ENCODE measurements at places on chromosomes 6 and 20.

- DNase-seq = no peak
Observed at GRCh38 chr6:89051676-89052075, 28.9 kb upstream of the PNRC1 start.

- DNase-seq = no peak
Observed at GRCh38 chr6:75952128-75952527, 120.3 kb downstream of the IMPG1 start.

DNA sequence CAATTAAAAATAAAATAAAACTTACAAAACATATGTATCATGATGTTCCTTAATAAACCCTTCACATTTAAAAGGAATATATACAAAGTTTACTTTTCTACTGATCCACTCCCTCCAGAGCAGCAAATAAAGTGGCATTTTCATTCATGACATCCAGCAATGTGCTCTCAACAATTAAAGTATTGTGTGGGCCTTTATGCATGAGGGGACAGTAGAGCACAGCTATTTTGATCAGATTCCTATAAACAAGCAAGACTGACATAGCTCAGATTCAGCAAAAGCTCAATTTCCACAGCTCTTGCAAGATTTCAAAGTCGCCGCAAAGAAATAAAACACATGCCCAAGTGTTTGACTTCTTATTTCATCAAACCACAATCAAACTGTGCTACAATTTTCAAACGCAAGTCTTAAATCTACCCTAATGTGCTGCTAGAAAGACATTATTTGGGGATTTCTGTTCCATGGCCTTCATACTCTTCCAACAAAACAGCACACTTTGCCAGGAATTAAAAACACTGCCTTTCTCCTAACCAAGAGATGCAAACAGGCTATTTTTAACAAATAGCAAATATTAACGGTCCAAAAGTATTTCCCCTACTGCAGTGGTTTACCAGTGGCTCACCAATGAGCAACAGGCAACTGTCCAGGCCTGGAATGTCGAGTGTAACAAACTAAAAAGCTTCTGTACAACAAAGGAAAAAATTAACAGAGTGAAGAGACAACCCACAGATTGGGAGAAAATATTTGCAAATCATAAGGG is 52.3 kb downstream of the MBOAT1 start:
- no peak for DNase-seq

GRCh38 chr6:13164291-13164690 is 164.0 kb downstream of the TBC1D7 start:
- peak; percentile 10 for DNase-seq

DNA sequence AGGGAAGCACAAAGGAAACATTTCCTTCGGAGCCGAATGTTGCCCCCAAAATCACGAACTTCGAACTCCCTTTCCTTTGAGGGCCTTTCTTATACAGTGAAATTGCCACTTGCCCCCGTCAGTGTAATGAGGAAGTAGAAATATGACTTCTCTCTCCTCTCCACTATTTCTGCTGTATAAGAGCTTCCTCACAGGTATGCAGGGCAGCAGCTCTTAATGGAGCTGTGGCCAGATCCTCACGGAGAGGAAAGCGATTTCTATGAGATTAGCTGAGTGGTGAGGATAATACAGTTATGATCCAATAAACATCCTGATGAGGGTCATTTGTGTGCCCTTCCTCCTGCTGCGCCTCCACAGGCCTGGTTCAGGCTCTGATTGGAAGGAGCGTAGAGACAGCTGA is 10.8 kb upstream of the CPNE5 start:
- DNase-seq = peak; percentile 88

DNA sequence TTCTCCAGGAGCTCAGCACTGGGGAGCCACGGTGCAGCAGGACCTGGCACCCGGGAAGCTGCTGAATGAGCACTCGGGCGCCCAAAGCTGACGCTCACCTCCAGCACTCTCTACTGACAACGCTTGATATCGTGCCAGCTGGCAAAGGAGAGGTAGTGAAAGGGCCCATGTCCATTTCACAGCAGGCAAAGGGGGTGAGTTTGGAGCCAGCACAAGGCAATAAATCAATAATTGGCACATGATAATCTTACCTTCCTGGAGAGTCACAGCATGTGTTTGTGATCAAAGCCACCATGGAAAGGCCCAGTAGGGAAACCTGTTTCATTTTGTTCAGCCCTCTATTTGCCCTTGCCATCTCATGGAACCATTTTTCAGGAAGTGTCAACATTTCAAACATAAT is 23.3 kb upstream of the SMIM26 start:
- DNase-seq = no peak

DNA sequence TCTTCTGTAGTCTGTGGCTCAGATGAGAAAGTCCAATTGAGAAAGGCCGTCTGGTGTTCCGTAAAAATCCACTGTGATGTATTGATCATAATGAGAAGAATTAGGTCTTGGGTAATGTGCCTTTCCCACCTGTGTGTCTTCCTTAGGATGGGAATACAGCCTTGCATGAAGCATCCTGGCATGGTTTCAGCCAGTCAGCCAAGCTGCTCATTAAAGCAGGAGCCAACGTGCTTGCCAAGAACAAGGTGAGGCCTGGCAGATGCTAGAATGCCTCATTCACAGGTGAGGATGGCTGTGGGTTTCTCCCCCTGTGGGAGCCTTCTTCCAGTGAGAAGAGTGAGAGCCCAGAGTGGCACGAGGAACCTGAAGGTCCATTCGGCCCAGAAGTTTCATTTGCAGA is 32.7 kb downstream of the LYRM2 start:
- no peak for DNase-seq

DNA sequence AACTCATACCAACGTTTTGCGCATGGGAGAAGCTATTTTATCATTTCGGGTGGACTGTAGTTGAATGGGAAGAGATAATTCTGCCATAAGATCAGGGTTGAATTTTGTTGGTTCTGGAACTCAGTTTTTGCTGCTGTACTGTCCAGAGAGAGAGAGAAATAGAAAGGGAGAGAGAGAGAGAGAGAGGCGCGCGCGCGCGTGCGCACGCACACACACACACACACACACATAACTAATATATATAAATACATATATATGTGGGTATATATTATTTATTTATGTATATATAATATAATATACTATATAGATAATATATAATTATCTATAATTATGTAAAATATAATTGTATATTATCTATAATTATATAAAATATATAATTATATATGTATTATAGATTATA is 21.9 kb downstream of the ATRN start:
- no peak for DNase-seq

DNA sequence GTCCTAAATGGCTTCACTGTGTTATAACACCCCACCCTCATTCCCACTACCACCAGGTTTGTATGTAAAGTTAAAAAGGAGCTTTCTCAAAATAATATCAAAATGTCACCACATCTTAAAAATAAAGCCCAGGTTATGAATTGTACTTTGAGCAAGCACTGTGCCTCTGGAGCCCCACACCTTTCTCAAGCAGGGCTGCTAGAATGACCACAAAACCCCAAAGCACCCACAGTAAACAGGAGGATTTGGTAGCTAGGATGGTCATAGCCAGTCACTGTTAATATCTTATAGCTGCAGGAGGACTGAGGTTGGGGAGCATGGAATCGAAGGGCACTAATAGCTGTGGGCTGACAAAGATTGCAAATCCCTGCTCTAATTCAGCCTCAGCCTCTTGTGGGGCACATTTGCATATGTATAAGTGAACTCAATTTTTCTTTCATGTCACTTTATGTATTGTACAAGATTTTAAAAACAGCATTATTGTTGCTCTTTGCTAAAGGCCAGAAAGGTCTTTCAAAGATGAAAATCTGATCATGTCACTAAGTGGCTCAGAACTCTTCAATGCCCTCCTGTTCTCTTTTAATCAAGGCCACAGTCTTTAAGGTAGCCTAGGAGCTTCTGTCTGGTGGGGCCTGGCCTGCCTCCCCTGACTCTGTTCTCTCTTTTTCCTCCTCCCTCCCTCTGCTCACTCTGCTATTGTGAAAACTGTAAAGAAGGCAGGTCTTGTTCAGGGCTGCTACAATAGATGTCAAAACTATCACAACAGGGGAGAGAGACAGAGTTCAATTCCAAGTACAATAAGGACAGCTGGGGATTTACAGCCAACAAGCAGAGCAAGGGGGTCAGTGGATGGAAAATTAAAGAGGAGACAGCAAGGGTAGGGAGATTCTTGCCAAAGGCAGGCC is 101.6 kb downstream of the TMEM200A start:
- DNase-seq = no peak

GRCh38 chr6:45597424-45597823 is 219.7 kb upstream of the SUPT3H start:
- DNase-seq = no peak

- DNase-seq = no peak
Observed at GRCh38 chr20:9300534-9300933, 213.9 kb upstream of the LAMP5 start.

DNA sequence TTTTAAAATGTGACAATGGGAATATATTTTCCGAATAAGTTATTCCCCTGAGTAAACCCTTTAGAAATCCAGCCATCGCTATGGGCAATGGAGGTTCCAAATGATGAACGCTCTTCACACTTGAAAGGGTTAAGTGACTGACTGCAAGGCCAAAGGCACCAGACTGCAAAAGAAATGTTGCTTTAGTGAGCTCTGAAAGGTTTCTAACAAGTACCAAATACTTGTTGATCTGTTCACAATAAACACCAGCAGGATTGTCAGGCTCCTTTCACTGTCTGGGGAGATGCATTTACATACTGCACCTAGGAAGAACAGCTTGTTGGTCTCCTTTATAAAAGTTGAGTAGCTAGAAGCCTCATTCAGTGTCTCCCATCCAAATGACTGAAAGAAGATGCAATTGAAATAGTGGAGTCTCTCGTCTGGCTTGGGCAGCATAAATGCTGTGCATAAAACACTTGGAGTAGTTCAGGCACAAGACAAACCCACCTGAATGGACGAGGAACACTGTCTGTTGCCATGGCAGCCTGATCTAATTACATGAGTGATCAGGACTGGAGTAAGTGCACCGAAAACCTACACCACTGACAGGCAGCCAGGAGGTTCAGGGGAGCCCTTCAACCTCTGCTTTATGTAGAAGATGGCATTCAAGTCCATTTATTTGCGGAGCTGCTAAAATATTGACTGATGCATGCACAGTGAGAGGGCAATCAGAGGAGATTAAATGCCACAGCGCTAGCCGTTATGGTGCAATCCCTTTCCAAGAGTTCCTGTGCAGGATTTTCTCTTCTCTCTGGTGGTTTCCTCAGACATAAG is 2.9 kb downstream of the ATXN1 start:
- peak; percentile 94 for DNase-seq

DNA sequence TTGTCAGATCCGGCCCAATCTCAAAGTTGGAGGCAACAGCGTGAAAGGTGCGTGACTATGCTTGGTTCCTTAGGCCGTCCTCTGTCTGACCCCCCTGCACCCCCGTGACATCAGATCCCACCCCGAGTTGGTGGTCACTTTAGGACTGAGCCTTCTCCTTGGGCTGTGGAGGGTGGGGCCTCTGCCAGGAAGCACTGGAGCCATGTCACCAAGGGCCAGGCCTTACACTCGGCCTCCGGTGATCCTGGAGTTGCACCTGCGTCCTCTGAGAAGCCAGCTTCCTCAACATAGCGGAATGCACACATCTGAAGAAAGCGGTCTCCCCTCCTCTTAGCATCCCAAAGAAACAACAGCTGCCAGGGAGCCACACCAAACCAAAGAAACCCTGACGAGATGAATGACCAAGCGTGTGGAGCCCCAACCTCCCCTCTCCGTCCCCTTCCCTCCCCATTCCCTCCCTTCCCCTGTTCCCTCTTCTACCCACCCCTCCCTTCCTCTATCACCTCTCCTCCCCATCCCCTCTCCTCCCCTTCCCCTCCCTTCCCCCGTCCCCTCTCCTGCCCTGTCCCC is 182.6 kb downstream of the TTLL2 start:
- no peak for DNase-seq

GRCh38 chr6:168231393-168231957 is 88.1 kb downstream of the DACT2 start:
- no peak for DNase-seq

DNA sequence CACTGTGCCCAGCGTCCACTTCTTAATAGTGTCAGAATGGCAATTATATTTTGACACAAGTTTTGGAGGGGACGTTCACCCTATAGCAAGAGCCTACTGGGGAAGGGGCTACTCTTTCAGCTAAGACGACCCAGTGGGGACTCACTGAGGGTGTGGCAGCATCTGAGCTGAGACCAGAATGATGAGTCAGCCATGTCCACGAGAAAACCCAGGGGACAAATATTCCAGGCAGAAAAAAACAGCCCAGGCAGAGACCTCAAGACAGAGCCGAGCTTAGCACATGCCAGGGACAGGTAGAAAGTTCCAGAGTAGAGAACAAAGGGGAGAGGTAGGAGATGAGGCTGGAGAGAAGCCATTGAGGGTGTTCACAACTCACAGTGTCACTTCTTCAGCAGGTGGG is 11.2 kb downstream of the CNBD2 start:
- no peak for DNase-seq

DNA sequence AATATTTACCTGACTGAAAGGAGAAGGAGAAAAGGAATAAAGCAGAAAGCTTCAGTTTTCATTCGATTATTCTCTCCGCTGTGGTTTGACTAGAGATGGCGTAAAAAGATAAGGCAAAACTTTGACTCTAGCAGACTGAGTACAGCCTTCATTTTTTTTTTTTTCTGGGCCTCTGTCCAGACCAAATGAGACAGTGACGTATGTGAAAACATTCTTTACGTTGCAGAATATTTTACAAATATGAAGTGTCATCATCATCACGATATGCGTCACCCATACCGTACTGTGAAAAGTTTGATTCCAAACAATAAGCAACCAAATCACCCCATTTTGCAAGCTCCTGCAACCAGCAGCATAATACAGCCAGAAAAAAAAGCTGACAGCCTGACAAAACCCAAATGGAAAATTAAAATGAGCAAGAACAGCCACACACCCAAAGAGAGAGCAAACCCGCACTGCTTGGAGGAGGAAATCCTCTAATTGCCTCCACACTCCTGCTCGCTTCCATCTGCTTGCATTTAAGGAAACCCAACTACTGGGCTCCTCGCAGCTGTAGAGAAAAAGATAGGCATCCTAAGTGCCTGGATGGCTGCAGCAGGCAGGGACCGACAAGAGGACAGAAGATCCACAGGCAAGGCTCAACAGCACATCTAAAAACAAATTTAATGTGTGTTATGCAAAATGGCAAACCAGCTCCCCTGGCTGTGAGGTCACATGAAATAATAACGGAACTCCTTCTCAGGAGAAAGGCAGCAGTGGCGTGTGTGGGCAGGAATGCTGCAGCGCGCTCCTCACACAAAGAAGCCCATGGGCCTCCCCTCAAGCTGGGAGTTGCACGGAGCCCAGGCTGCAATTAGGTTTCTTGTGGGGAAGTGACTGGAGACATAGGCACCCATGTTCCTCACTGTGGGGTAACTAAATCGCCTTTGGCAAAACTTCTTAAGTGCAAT is 113.1 kb downstream of the FYN start:
- peak; percentile 68 for DNase-seq

DNA sequence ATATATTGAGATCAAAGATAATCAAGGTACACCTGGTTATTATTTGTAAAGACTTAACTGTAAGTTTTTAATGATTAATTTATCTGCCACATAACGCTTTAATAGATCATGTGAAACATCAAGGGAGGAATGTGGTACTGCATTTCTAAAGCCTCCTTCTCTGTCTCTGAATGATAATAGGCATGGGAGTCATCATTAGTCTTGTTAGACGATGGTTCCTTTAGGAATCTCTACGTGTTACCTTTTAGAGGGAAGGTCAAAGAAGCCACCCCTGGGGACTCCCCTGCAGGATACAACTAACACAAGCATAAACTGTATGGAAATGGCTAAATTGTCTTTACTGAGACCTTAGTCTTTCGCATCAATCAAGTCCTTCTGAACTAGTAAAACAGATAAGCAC is 173.6 kb upstream of the MCHR2 start:
- DNase-seq = no peak
